ENCODE measurements at places on chromosomes 13 and 19.

DNA sequence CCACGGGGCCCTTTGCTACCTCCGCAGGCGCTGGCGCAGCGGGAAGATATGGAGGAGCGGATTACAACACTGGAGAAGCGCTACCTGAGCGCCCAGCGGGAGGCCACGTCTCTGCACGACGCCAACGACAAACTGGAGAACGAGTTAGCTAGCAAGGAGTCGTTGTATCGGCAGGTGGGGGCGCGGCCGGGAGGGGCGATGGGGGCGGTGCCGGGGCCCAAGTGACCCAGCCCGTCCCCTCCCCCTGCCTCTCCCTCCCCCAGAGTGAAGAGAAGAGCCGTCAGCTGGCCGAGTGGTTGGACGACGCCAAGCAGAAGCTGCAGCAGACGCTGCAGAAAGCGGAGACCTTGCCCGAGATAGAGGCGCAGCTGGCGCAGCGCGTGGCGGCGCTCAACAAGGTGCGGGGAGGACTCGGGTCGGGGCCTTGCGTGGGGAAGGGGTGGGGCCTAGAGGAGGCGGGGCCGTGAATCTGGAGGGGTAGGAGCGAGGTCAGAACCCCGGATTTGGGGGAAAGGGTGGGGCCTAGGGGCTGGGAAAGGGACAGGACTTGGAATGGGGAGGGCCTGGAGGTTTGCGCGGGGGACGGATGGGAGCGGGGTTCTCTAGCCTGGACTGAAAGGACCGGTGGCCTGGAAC lies 13.7 kb downstream of the PPFIA3 start:
- no peak for DNase-seq

- DNase-seq: no peak
Measured at GRCh38 chr13:99743094-99743493, 228.5 kb downstream of the ZIC5 start.

DNA sequence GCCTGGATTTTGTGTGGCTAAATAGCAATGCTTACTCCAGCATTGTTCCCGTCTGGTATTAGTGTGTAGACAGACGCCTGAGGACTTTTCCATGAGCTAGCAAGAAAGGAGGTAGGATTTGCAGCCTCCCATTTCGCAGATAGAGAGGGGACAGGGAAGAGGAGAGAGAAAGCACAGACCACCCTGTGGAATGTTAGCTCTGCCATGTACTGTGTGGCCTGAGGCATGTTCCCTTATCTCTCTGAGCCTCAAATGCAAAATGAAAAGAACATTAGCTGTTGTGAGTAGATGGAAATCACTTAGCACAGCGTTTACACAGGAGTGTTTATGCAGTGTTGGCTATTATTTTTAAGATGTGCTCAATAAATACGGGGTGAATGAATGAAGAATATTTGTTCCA lies 45.5 kb downstream of the OLFM4 start:
- no peak for DNase-seq

DNA sequence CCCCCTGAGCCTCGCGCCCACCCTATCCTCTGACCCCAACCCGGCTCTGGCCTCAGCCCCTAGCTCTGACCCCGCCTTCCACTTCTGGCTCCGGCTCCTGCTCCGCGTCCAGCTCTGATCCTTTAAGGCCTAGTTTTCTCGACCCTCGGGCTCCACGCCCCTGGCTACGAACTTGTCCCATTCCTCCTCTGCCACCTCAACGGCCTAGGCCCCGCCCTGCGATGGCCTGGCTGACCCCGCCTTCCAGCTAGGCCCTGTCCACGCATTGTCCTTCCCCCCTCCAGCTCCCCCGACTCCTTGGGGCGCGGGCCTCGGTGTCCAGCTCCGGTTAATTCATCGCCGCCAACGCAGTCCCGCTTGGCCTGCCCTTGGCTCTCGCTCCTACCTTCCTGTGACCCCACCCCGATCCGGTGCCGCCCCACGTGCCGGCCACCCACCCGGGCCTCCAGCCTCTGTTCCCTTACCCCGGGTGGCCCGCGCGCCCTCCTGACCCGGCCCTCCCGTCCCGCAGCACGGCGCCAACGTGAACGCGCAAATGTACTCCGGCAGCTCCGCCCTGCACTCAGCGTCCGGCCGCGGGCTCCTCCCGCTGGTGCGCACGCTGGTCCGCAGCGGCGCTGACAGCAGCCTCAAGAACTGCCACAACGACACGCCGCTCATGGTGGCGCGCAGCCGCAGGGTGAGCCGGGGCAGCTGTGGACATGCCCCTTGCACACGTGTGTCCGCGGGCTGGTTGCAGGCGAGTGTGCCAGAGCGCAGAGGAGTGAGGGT lies 9.4 kb downstream of the BCL3 start:
- DNase-seq: no peak

GRCh38 chr19:43798546-43799409 lies 3.5 kb downstream of the LYPD5 start:
- DNase-seq: peak; percentile 45

DNA sequence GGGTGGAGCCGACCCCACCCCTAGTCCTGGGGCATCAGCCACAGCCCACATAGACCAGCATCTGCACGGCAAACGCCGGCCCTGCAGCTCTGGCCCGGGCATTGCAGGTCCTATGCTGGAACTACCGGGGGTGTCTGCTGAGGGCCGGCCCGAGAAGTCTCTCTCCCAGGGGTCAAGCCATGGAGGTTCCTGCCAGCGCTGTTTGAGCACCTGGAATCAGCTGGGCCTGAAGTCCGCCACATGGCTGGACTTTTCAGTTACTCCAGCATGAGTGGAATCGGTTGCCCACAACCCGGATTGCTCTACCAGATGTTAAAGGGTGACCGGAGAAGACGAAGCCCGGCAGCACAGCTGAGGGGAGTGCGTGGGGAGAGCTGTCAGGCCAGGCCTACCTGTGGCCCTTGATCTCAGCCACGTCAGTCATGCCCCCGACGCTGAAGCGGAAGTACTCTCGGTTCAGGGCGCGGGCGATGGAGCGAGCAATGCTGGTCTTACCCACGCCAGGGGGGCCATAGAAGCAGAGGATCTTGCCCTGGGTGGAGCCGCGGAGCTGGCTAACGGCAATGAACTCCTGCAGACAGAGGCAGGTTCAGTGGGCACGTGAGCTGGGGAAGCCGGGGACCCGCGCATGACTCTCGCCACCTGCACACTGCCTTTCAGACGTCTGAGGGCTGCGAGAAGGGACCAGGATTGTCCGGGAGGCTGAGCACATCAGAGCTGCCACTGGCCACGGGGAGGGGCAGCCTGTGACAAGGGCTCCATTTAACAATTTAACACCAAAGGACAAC lies 8.7 kb downstream of the RPL36 start:
- no peak for DNase-seq

DNA sequence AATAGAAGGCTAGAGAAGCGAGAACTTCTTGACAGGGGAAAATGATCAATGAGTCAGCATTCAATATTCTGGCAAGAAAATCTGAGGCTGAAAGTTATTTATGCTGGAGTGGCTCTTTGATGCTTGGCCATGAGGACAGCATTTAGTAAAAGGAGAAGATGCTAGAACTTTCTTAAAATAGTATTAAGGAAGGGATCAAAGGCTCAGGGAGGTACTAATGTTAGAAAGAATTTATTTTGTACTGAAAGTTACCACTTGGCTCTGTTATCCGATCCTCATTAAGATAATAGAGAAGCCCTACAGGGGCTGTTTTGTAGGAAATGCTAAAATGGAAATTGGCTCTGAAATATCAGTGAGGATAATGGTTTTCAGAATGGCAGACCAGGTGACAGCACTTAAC lies 1774.6 kb upstream of the PCDH20 start:
- no peak for DNase-seq

DNA sequence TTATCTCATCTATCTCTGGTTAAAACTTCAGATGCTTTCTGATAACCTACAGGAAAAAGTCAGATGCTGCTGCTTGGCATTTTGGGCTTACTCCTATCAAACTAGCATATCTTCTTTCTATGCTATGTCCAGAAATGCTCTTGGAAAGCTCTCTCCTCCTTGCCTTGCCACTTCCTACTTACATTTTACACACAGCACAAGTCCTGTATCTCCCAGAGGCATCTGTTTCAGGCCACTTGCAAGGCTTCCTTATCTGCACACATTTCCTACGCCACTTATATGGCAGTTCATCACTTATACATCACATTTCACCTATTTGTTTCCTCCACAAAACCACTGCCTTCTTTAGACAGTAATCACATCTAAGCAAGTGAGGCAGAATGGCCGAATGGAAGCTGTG lies 220.3 kb downstream of the DNAJC15 start:
- no peak for DNase-seq

Data from activated T-helper 1 cell treated with anti-CD3 and anti-CD28 coated beads, Interleukin-2, amount 50 U/mL, for 16 hours (primary cell).